Panc1 (cell line): ENCODE measurements at places on chromosomes 7 and 10.

DNA sequence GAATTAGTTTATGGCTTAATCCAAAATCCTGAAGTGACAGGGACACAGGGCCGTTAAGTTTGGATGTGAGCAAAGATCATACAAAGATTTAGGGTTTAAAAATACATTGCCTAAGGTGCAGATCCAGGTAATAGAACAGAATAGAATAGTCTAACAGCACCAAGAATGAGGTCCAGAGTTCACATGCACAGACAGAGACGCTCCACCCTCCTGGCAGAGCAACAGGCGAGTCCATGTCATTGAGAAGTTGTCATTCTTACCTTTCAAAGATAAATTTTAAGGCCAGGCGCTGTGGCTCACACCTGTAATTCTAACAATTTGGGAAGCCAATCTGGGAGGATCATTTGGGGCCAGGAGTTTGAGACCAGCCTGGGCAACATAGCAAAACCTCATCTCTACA lies 209.1 kb upstream of the AUTS2 start:
- no peak for DNase-seq

DNA sequence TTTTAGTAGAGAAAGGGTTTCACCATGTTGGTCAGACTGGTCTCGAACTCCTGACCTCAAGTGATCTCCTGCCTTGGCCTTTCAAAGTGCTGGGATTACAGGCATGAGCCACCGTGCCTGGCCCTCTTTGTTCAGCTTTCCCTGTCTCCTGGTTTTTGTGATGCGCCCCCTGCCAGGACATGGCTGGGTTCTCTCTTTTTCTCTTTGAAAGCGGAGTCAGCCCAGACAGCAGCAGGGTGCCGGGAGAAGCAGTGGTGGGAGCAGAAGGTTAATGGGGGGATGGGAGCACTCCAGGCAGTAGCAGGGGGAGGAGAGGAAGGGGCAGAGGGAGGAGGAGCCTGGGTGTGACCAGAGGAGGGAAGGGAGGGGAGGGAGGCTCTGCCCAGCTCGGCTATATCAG lies 1.8 kb downstream of the MUC3A start:
- DNase-seq: no peak

GRCh38 chr7:5694912-5695726 lies 86.3 kb downstream of the RNF216 start:
- no peak for DNase-seq

DNA sequence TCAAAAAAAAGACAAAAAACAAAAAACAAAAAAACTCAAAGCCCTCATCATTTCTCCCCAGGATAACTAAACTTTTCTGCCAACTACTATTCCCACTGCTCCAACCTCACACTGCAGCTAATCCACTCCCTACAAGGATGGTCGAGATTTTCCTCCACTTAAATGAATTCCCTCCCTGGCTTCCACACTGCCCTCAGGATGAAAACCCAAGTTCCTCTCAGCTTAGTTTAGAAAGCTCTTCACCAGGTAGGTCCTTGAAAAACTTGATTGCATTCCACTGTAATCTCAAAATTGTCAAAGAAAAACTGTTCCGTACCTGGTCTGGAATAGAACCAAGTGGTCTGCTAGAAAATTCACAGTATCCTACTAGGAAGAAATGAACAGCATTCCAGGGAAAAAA lies 294.3 kb upstream of the KLF14 start:
- no peak for DNase-seq

DNA sequence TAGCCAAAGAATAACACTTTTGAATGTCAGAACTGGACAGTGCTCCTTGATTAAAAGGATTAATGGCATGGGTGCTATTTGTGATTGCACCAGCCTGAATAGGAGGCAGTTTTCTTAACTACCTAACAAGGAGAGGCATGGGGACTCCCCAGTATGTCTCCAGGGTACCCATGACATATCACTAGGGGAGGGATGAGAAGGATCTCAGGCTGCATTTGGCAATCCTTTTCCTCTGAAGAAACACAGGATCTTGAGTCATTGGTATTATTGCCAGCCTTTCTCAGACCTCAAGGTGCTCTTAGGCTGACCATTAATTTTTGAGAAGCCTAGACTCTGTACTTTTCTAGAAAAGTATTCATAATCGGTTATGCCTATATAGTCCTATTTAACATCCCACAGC lies 77.5 kb upstream of the NPVF start:
- DNase-seq: no peak

- DNase-seq: no peak
Observed at GRCh38 chr7:77428777-77429231, 12.7 kb upstream of the GSAP start.
